ENCODE measurements at places on chromosomes 7 and 10.

- ATAC-seq: peak; percentile 53
Measured at GRCh38 chr10:113992471-113993011, 51.1 kb upstream of the ADRB1 start.

DNA sequence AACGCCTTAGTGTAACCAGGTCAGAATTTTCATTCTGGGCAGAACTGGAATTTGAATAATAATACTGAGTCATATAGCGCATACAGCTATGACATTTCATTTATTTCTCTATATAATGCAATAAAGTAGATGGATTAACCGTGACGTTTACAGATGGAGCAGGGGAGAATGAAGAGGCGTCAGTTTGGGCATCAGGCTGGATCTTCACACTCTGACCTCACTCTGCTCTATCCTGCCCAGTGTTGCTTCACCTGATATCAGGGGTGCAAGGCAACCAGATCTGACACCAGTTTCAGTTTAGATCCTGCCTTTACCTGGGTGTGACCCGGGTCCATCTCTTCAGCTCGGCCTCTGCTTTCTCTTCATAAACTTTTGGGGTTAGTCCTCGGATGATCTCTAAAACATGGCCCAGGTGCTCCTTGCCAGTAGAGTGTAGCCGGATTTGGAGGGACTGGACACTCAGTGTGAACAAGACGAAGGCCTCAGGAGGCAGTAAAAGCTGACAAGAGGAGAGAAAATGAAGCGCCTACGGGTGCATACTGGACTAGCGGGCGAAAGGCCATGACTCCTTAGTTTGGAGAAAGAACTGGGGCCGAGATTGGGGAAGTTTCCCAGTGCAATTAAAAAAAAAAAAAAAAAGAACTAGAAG is 1.4 kb upstream of the ZYX start:
- no peak for ATAC-seq

GRCh38 chr7:141045126-141045841 is 28.6 kb upstream of the TMEM178B start:
- no peak for ATAC-seq

DNA sequence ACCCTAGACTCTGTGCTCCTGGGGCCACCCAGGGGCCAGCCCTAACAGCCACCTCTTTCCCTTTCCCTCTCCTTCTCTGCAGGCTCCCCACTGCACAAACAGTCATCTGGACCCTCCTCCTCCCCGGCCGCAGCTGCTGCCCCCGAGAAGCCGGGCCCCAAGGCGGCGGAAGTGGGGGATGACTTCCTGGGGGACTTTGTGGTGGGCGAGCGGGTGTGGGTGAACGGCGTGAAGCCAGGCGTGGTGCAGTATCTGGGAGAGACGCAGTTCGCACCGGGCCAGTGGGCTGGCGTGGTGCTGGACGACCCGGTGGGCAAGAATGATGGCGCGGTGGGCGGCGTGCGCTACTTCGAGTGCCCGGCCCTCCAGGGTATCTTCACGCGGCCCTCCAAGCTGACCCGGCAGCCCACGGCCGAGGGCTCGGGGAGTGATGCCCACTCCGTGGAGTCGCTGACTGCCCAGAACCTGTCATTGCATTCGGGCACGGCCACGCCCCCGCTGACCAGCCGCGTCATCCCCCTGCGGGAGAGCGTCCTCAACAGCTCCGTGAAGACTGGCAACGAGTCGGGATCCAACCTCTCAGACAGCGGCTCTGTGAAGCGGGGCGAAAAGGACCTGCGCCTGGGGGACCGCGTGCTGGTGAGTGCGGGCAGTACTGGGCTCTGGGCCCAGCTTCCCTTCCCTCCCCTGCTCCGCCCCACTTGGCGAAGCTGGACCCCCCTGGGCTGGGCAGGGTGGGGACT is 49.3 kb downstream of the CLIP2 start:
- ATAC-seq: no peak

DNA sequence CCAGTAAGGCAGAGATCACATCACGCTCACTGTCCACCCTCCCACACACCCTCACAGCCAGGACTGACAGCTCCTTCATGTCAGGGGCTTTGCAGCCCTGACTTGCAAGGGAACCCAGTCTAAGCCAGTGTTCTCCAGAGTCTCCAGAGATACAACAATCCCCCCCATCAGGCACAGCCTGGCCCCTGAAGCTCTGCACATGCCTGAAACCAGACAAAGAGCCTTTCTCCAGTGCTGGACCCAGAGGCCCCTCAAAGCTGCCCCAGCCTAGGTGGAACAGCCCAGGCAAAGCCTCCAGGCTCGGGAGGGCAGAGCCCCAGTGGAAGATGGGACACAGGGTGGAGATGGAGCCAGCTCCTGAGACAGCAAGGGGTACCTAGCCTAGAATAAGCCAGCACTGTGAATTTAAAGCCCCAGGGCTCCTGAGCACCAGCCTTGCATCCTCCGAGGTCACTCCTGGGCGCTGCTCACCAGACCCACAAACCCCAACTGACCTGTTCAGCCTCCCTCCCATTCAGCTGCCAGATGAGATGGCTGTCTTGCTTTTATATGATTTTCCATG is 50.2 kb downstream of the GRID1 start:
- ATAC-seq: no peak

GRCh38 chr10:121935702-121936101 is 7.9 kb upstream of the ATE1 start:
- ATAC-seq: no peak

GRCh38 chr7:50393547-50394252 is 56.5 kb downstream of the FIGNL1 start:
- no peak for ATAC-seq

DNA sequence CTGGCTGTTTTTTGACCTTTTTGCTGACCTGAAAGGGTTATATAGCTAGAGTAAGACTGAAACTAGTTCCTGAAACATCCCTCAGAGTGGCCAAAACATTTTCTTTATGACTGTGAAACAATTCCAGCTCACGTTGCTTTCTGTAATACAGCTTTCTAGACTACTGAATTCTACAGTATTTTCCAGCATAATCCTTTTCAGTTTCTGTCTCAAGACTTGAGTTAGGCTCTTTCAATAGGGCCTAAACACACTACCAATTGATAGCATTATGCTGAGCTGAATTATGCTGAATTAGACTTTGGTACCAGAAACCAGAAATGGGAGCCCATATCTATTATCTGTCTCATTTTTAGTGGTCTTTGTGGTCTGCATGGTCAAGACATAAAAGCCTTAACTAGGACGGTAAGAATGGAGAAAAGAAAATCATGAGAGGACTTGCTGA is 72.6 kb downstream of the EPDR1 start:
- ATAC-seq: no peak

DNA sequence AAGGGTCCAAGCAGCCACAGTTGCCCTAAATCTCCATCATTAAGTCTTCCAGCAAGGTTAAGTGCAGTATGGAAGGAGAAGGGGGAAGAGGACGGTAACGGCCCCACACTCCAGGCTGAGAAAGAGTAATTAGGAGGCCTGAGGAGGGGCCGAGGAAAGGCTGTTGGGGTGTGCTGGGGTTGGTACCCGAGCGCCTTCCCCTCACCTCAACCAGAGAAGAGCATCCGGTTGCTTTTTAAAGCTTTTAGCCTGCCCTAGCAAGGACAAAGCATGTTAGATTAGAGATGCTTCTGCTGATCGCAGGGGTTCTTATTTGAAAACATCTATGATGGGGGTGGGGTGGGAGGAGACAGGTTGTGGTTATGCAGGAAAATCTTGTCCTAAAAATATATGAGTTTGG is 9.0 kb upstream of the ZSCAN21 start:
- ATAC-seq: no peak

- no peak for ATAC-seq
Measured at GRCh38 chr10:43090664-43091063, 13.8 kb downstream of the RET start.

DNA sequence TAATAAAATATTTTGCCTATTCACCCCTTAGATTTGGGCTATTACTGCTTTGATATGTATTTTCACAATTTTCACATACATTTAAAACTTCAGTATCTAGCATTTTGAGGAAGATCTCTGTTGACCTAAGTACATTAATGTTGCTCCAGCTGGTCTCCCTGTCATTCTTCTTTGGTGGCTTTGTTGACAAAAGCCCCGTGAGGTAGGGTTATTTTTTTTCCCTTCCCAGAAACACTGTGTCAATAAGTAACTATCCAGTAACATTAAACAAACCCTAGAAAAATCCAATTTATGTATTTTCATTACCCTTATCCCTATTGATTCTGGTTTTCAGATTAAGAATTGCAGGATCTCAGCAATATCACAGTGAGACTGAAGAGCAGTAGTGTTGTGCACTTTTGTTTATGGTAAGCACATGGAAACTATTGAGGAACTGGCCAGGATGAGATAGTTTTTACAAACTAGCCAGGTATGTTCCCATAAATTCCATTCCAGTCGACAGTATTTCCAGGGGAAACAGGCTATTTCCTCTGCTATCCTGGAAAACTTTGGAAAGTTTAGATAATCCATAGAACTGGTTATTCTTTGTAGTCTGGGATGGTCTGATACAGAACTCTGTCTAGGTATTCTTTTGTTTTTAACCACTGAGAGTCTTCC is 198.2 kb downstream of the PON1 start:
- no peak for ATAC-seq

- ATAC-seq: no peak
Measured at GRCh38 chr7:28078036-28078901, 102.3 kb downstream of the JAZF1 start.

DNA sequence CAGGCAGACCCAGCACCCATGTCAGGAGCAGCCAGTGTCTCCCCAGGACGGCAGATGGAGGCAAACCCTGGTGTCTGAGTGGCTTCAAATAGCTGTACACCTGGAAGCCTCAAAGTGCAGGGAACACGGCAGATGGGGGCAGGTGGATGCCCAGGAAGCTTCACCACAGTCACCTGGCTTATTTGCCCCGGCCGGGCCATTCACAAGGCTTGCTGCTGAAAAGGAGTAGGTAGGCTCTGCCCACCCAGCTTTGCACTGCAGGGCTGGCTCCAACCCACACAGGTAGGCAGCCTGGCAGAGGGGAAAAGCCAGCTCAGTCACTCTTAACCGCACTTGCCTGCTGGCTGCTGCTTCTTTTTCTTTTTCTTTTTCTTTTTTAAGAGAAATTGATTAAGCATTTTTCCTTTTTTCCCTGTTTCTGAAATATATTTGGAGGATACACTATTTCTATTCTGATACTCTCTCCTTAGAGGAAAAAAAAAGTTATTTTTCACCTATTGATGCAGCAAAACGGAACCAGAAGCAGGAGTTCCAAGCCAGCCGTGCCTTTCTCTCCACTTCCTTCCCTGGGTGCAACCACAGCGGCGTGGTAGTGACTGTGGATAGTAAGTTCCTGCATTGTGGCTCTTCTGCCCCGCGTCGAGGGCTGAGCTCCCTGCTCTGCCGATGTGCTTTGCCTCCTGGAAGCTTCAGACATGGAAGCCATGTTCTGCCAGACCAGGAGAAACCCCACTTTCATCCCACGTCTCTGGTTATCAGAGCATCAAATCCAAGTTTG is 118.3 kb downstream of the KLF6 start:
- ATAC-seq: no peak

- no peak for ATAC-seq
Measured at GRCh38 chr10:31832261-31832660, 96.4 kb downstream of the ARHGAP12 start.

DNA sequence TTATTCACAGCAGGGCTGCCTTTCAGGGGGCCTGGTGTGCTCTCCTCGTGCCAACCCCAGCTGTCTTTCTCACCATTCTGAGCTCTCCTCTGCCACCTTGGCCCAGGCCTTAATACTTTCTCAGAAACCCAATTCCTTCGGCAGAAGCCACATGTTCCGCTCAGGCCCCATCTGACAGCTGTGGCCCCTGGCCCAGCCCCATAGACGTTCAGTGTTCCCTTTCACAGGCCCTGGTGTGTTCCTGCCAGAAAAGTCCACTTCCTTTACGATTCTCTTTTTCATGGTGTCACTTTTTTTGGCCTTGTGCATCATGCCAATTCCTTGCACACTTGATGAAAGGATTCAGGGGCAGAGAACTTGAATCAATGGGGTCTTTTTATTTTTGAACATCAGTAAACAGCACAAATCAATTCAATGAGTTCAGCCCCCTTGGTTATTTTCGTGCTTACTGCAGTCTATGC is 15.9 kb upstream of the GPNMB start:
- no peak for ATAC-seq

GRCh38 chr7:883055-884021 is 7.0 kb downstream of the GET4 start:
- peak; percentile 31 for ATAC-seq

DNA sequence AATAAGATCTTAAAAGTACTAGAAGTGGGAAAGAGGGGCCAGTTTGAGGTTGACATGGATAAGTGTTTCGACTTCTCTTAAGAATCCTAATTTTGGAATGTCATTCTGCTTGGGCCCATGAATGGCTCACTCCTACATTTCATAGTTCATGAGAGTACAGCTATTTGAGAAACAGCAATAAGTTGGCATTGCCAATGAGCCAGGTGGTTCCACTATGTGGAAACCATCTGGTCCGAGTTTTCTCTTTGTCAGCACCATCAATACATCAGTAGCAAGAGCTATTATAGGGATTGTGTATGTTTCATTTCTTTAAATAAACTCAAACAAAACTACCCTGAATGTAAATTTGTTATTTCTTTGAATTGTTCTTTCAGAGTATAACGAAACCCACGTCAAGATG is 78.1 kb upstream of the NEBL start:
- no peak for ATAC-seq

- no peak for ATAC-seq
Measured at GRCh38 chr7:128836729-128837348, 6.6 kb downstream of the FLNC start.

Data from gastroesophageal sphincter (tissue), 4 donors.